ENCODE measurements at places on chromosomes 1 and 21.

GRCh38 chr1:25031966-25032667, 102.0 kb upstream of the RUNX3 start:
- peak; percentile 85 for DNase-seq

DNA sequence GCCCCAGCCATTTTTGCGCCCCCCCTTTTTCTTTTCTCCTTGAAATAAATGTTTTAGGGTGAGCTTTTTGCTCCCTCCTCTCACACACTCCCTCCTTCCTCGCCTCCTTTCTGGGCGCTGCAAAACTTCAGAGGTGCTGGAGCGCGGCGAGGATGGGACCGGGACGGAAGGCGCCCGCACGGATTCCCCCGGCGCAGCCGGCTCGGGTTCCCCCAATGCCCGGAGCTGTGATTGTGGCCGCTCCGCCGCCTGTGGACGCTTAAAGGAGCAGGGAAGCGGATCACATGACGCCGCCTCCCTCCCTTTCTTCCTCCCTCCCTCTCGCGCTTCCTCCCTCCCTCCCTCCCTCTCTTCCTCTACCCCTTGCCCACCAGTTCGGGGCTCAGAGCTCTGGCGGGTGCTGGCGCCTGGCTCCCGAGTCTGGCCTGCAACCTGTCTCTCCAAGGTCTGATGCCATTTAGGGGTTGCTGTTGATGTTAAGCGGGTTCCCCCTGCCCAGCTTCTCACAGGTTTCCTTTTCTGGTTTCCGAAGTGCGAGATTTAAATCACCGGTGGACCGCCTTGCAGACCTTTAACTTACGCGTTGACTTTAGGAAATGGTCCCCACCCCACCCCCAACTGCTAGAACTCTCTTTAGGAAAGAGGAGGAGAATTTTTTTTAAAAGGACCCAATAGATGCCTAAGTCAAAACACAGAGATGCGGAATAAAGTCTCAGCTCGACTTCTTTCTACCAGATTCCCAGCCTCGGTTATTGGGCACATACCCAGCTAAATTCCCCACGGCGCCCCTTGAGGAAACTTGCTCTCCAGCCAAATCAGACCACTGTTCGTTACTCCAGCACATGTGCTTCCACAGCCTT, at the start of gene WLS:
WLS (minus strand) TSS at position 235 of the 860 bp plus-strand sequence; CDS start at position 11, 224 bp downstream.
- DNase-seq = no peak

- DNase-seq = peak; percentile 70
Measured at GRCh38 chr1:198187973-198188588, 31.3 kb downstream of the NEK7 start.

DNA sequence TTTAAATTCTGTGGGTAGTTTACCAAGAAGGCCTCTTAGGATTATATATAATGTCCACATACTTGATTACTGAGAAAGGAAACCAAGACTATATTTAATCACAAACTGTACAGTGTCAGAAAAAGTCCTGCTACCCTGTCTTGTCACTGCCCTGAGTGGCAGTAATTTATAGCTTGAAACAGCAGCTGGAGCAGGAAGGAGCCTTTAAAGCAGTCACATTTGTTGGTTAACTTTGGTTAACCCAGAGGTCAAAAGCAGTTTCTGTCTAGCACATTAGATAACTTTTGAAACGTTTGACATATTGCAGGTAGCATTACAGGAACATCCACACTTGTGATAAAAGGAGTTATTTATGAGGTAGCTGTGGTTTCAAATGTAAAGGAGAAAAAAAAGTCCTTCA, 161.7 kb downstream of the ROR1 start:
- DNase-seq = no peak

GRCh38 chr1:2412773-2413494, 570 bp upstream of the PEX10 start:
- DNase-seq = no peak

DNA sequence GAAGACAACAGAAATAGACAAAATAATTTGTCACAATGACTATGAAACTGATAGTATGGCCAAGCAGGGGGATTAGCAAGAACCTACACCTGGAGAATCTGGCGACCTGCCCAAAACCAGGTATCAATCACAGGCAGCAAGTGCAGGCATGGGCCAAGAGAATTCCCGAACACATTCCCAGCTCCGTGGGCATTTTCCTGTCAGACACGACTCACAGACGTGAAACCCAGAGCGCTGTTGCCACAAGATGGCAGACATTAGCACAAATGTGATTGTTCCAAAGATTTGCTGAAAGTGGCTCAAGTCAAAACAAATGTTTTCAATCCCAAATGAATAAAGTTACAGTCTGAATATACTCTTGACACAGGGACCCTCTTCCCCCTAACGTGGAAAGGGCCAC, 36.8 kb downstream of the HLCS start:
- DNase-seq = no peak

DNA sequence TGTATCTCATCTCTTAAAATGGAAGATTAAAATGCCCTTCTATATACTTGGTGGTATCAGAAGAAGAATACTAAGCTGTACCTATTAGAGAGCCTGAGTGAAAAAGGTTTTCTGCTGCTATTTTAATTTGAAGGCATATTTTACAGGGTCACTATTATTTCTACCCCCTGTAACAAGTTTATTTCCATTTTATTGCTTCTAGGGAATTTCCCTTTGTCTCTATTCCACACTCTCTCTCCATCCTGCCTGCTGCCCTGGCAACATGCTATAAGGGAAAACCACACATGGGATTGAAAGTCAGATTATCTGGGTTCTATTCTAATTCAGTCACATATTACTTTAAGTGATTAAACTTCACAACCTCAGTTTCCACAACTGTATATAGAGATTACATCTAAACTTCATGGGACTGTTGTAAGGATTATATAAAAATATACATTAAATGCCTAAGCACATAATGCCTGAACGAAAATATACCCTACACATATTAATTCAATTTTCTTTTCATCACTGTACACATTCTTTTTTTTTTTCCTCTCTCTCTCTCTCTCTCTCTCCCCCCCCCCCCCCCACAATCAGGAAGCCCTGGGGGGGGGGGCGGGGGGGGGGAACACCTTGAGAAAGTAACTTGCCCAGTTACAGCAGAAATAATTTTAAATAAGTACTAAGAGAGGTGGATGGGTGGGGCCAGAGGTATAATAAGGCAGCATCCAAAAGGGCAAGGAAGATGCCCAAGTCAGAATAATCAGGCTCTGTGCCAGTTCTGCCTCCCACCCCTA, 51.5 kb downstream of the LUZP1 start:
- DNase-seq = no peak

- DNase-seq = no peak
Measured at GRCh38 chr1:32681999-32682398, 20.6 kb downstream of the SYNC start.

- no peak for DNase-seq
Measured at GRCh38 chr1:108345776-108346531, 102.1 kb upstream of the NBPF4 start.

- peak; percentile 74 for DNase-seq
Measured at GRCh38 chr1:51990478-51990965, at the start of gene RAB3B. Gene RAB3B (minus strand): TSS chr1:51990700. CDS start chr1:51977117, 13,583 bp downstream.

GRCh38 chr1:207825719-207826556, 74.1 kb downstream of the CD46 start:
- DNase-seq = peak; percentile 90

GRCh38 chr1:210251680-210252490, 19.3 kb downstream of the SERTAD4 start:
- DNase-seq = no peak

- DNase-seq = no peak
Measured at GRCh38 chr1:18803851-18804250, 55.6 kb downstream of the TAS1R2 start.

- DNase-seq = no peak
Measured at GRCh38 chr1:6813165-6813564, 27.9 kb downstream of the CAMTA1 start.

GRCh38 chr1:36530791-36531190, 48.1 kb upstream of the CSF3R start:
- DNase-seq = no peak

- DNase-seq = no peak
Measured at GRCh38 chr1:204888294-204888693, 17.6 kb downstream of the NFASC start.

GRCh38 chr1:183783342-183783741, 21.6 kb upstream of the RGL1 start:
- DNase-seq = no peak

- no peak for DNase-seq
Measured at GRCh38 chr1:247459507-247459906, 1.6 kb upstream of the OR2B11 start.

- no peak for DNase-seq
Measured at GRCh38 chr21:28949318-28949717, 43.4 kb downstream of the LTN1 start.

- DNase-seq = no peak
Measured at GRCh38 chr1:66834926-66835325, 33.9 kb upstream of the INSL5 start.

DNA sequence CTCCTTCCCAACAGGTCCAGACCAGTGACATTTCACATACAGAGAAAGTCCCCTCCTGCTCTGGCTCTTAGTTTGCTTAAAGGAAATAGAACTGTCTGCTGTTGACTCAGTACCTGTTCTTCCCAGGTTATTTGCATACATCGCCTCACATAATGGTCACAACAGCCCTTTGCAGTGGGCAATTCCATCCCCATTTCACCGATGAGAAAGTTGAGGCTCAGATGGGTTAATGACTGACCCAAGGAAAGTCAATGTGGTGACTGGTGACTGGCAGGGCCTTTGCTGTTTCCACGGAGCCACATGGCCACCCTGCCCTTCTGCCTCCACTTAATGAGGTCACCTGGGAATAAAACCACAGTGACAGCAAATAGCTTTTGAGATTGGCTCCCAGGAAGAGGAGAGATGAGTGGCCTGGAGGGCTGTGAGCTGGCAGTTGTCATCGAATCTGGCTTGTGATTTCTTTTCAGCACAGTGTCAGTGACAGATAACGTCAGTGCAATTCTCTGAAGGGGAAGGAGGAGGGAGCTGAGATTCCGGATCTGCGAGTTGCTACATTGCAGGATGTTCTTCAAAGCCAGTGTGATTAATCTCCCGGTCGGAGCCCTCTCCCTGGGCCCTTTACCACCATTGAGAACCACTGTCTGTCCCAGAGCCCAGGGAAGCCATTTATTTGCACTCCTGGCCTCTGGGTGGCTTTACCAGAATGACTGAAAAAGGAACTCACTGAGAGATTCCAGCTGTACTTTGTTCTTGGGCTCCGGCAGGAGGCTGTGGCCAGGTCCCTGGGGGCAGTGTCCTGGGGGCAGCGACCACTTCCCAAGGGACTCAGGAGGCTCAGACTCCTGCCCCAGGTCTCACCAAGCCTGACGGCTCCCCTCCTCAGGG, 117.2 kb downstream of the CNIH3 start:
- DNase-seq = no peak

GRCh38 chr1:113073479-113073950, 517 bp downstream of the LRIG2 start:
- no peak for DNase-seq

DNA sequence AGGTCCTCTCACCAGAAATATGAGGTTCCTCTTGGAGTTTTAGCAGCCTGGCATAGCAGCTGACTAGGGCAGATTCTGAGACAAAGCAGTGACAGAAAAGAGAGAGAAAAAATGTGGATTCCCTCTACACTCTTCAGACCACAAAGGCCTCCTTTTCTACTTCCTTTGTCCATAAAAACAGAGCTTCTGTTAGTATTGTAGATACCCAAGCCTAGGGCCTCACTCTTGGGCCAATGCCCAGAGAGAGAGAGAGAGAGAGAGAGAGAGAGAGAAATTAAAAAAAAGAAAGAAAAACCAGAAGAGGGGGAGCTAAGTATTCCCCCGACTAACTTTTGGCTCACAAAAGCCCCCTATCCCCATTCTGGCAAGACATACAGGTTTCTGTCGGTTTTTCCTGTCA, 2.4 kb upstream of the ZRANB2 start:
- DNase-seq = no peak

DNA sequence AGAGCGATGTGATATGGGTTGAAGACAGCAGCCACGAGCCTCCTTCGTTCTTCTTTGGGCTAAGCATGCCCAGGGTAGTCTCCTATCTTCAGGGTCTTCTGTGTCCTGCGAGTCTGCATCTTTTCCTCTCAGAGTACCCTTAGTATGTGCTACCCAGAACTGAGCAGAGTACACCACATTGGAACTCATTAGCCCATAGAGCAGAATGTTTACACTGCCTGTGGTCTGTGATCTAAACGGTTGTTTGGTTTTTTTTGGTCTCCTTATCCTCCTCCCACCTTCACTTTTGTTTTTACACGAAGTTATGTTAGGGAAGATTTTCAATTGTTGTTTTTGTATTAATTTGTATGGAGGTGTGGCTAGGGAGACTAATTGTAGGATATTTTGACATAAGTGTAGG, 126.4 kb downstream of the NEK7 start:
- no peak for DNase-seq

DNA sequence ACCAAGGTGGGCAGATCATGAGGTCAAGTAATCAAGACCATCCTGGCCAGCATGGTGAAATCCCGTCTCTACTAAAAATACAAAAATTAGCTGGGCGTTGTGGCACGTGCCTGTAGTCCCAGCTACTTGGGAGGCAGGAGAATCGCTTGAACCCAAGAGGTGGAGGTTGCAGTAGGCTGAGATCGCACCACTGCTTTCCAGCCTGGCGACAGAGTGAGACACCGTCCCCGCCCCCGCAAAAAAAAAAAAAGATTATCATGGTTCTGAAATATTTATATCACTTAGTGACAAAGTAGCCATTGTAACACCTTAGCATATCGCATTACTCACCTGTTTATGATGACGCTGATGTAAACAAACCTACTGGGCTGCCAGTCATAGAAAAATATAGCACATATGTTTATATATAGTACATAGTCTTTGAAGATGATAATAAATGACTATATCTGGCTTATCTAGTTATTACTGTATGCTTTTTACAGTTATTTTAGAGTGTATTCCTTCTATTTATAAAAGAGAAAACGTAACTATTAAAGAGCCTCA, 160.2 kb downstream of the NCAM2 start:
- no peak for DNase-seq

GRCh38 chr1:56901716-56902115, 47.1 kb downstream of the C8A start:
- DNase-seq = no peak

- DNase-seq = no peak
Measured at GRCh38 chr1:171583591-171584201, 38.3 kb upstream of the MYOCOS start.

GRCh38 chr1:78121710-78122109, 75.9 kb downstream of the GIPC2 start:
- DNase-seq = no peak

DNA sequence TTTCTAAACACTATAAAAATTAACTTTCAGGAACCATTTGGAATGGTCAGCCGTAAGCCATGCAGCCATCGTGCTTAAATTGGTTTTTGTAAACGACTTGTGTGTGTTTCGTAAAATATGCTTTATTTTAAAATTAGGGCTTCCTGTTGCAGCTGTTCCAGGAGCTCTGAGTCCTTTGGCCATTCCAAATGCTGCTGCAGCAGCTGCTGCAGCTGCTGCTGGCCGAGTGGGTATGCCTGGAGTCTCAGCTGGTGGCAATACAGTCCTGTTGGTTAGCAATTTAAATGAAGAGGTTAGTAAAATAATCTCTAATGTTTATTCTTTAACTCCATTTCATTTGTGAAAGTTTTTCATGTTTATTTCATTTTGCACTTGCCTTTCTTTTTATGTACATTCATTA, 83.1 kb downstream of the PTBP2 start:
- no peak for DNase-seq

Data from CD4-positive, alpha-beta T cell treated with Interleukin-12 subunit alpha and Interleukin-12 subunit beta, for 1 hour (primary cell).